Cerebellar cortex (tissue), 1 donor: ENCODE measurements at places on chromosomes 3 and 15.

- no peak for DNase-seq
These were observed 43.4 kb downstream of the EEFSEC start for GRCh38 chr3:128196647-128197046.

DNA sequence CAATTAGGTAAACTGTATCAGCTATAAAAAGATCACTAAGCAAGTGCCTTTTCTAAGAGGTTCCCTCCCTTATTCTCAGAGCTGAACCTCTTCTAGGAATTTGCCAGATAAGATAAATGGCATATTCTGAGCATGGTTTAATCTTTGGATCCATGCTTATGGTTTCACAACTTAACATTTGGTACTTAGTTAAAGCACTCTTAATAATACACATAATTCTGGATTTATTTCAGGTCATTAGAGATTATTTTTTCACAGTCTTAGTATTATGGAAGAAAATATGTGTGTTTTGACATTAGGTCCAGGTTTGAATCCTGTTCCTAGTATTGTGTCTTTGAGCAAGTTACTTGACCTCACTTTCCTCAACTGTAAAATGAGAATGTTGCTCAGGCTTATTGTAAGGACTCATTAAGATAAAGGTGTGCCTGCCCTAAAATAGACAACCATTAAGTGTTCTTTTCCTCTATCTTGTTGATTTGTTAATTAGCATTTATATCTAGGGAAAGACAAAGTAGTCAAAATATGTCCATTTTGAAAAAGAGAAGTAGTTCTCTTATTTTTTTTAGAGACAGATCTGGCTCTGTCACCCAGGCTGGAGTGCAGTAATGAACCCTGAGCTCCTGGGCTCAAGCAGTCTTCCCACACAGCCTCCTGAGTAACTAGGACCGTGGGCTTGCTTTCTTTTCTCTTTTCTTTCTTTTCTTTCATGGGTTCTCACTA is 43.4 kb downstream of the TSC22D2 start:
- no peak for DNase-seq

- DNase-seq, result no peak
These were observed 60.0 kb upstream of the HES1 start for GRCh38 chr3:194075802-194076460.

- DNase-seq, result no peak
These were observed 52.5 kb downstream of the PIAS1 start for GRCh38 chr15:68106656-68107055.

DNA sequence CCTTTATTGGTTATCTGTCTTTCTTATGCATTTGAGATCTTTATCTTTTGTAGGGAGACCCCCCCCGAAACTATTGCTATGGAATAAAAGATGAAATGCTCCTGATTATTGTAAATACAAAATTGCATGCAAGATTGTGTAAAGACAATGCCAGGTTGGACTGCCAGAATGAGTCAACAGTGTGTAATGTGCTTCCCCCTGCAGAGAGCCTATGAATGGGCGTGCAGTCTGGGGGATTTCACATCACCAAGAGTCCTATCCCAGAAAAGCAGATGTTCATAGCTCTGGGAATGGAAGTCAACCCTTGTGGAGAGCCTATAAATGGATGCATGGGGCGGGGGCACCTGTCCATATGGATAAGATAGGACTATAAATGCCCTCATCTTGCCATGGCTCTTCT is 584.3 kb downstream of the NSUN3 start:
- DNase-seq, result no peak

DNA sequence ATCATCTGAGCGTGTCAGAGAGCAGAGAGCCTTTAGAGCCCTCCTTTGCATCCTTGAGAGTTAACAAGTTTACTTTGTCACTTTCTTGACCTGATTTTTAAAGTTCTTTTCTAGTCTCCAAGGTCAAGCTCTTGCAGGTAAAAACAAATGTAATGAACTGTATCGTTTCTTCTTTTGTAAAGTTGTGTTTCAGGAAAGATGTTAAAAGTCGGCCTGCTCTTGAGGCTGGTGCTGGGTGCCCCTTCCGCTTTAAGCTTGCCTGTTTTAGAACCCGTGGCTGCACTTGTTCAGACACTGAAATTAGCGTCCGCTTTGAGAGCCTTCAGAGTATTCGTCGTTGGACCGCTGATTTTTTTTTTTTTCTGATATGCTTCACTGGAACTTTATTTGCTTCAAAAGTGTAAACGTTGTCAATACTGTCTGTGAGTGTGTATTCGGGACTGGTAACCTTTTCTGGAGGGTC is 52.6 kb upstream of the ULK4 start:
- peak; percentile 50 for DNase-seq

- peak; percentile 15 for DNase-seq
These were observed 23.9 kb upstream of the MOBP start for GRCh38 chr3:39443530-39443929.

DNA sequence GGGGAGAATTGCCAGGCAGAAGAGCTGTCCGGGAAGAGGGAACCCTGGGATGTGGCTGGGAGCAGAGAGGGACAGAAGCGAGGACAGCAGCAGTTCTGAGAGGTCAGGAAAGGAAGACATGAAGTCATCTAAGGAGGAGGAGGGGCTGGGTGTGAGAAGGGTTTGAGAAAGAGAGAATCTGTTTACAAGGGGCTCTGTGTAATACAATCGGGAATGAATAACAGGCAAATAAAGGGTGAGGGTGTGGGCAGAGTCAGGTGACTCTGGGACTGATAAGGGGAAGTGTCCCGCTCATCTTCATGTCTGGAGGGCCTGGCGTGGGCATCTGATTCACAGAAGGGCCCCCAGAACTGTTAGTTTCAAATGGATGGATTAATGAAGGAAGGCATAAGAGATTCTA is 191.3 kb downstream of the XXYLT1 start:
- DNase-seq, result no peak

DNA sequence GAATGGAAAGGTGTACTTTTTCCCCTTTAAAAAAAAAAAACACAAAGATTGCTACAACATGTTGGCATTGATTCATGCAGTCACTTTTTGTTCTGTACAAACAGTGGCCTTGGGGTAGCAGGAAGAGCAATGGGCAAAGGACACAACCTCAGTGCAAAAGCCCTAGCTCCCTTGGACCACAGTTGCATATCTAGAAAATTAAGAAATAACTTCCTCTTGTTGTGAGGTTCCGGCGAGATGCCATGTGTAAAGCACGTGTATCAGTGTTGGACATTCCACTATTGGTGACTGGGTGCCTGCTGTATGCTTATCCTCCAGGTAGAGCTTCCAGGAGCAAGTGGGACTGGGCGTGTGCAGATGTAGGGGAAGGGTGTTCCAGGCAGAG is 164.5 kb downstream of the THSD4 start:
- DNase-seq, result no peak
